Left ventricle myocardium inferior (tissue), 1 donor: ENCODE measurements at places on chromosomes 5 and 9.

GRCh38 chr9:121622387-121623203, 28.8 kb upstream of the DAB2IP start:
- no peak for DNase-seq

- no peak for DNase-seq
Measured at GRCh38 chr5:6753851-6754250, 40.6 kb downstream of the TENT4A start.

DNA sequence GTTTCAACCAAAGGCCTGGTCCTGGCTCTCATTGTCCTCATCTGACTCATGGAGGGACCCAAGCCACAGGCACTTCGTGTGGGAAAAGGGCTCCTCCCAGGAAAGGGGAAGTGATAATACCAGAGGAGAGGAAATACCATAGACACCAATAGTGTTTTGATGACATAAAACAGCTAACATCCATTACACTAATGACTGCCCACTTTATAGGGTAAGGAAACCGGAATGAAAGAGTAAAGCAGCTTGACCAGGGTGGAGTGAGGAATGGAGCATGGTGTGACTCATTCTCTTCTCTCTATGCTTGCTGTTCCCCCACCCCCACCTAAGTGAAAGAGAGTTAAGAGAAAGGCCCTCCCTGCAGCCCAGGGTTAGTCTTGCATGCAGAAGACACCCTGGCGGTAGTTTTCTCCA, 67.4 kb upstream of the HRH2 start:
- no peak for DNase-seq

GRCh38 chr5:26024774-26025173, 1013.6 kb downstream of the CDH9 start:
- DNase-seq: no peak

DNA sequence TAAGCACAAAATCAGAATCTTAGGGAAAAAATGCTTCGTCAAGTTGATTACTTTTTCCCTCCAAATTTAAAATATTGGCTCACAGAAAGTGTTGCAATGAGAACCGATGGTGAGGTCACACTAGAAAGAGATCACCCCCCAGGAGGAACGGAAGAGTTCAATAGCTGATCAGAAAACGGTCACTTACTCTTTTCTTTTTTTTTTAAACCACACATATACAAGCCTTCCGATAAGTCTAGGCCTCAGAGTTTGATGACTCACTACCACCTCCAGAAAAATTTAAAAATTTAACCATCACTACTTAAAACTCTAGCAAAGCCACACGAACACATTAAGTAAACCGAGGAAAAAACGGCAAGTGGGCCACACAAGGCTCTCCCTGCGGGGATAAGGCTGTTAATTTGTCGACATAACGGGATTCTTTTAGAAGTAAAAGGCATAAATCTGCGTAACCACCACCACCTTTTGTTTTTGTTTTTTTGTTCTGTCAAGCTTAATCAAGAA, 1.2 kb downstream of the SURF4 start:
- no peak for DNase-seq

DNA sequence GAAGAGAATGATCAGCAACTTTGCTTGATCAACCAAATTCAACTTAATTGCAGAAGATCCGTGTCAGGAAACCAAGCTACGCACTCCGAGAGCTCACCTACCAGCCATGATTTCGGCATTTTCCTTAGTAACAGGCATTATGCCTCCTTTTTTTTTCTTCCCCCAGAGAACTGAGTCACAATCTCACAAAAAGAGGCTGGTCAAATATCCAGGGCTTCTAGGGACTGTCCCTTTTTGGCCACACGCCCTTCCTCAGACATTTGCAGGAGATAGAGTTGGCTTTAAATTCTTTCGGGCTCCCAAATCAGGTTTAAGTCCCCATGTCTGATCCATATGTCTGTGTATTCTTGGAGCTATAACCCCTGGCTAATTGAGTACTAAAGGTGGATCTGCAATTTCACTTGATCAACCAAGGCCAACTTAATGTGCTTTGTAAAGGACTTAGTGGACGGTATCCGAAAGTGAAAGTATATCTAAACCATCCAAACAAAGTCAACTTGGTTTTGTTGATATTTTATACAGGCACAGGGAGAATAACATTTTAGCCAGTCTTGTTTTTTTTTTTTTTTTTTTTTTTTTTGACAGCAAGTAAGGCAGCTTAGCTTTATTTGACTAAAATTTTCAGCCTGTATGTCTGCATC, 100.8 kb upstream of the TBCA start:
- no peak for DNase-seq
